Activated naive CD8-positive, alpha-beta T cell treated with anti-CD3 and anti-CD28 coated beads, Interleukin-2, amount 50 U/mL, for 24 hours (primary cell): ENCODE measurements at places on chromosomes 11 and 22.

DNA sequence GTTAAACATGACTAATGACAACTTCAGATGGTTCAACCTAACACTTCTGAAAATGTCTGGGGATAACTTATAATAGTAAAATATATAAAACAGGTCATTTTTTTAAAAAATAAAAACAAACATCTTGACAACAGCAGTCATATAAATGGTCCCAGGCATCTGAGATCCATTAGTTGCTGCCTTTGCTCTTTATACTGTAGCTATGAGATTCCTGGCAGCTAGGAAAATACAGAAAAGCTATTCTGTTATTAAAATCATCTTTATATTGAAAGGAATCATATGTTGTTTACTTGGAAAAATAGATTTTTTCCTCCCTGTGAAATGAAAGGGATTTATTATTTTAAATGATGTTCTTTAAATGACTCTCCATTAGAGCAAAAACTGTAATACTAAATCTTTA is 55.7 kb upstream of the DEUP1 start:
- no peak for DNase-seq

GRCh38 chr22:33553493-33553892 is 366.8 kb downstream of the LARGE1 start:
- DNase-seq, result no peak

DNA sequence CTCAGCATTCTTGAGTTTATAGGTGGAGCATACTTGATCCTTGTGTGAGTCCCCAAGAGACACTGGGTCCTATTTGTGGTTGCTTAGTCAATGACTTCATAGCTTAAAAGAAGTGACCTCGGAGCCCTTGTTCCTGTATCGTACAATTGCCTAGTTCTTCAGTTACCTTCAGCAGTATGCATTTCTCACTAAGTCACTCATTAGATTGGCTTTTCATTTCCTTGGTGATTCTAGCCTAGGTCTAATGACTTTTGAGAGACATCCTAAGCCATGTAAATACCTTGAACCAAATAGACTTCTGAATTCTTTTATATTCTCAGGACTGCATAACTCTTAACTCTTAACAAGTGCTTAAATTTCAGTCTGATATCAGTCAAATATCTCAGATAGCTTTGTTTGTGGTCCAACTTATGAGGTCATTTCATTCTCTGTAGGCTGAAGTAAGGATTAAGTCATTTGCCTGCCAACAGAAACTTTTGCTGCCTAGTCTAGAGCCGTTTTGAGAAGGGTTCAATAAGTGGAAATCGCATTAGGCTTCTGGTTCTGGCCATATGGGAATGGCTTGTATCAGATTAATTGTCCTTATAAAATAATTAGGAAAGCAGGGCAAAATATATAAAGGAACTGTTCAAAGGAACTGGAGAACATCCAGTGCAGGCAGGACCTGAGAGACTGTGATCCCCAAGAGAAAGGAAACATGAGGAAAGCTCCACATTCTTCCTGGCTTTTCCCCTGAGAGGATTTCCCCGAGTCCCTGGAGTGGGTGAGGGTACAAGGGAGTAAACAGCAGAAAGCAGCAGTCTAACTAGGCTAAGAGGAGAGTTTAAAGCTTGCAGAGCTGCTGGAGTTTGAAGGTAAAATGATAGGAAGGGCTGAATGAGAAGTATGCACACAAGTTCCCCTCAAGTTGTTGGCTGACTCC is 39.9 kb downstream of the TRAF6 start:
- DNase-seq, result no peak

GRCh38 chr11:88310246-88310645 is 27.3 kb downstream of the CTSC start:
- no peak for DNase-seq

GRCh38 chr11:129819237-129819636 is 3.6 kb downstream of the TMEM45B start:
- no peak for DNase-seq

- no peak for DNase-seq
These were observed 16.7 kb downstream of the RIBC2 start for GRCh38 chr22:45429981-45430775.

DNA sequence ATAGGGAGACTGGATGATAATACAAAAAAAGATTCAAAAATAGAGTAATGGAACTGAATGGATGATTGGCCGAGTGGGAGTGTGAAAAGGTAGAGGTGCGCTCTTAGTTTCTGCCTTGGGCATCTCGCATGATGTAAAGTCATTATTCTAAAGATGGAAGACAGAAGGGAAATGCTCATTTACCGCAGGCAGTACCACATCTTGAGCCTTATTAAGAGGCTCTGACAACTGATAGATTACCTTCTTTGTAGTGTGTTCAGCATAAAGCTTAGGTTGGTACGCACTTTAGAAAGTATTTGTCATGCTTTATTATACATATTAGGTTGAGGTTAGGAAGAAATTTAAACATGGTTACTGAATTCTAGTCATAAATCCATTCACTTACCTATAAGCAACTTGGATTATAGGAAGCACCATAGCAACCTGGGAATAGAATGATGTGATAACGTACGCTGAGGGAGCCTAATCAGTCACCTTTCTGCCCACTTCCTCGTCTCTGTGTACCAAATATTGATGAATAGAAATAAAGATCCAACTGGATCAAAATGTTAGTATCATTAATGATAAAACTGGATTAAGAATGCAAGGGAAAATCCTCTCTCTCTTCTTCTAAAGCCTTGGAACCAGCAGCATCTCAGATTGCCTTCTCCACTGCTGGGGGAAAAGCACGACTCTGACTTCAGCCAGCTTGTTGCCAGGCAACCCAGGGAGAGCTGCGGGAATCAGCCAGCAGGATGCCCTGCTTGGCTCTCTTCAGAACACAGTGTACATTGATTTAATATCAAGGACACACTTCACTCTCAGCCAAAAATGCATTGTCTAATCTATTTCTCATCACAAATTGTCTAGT is 29.0 kb upstream of the VWA5A start:
- no peak for DNase-seq

- no peak for DNase-seq
These were observed 25.8 kb downstream of the TPST2 start for GRCh38 chr22:26564181-26564580.

DNA sequence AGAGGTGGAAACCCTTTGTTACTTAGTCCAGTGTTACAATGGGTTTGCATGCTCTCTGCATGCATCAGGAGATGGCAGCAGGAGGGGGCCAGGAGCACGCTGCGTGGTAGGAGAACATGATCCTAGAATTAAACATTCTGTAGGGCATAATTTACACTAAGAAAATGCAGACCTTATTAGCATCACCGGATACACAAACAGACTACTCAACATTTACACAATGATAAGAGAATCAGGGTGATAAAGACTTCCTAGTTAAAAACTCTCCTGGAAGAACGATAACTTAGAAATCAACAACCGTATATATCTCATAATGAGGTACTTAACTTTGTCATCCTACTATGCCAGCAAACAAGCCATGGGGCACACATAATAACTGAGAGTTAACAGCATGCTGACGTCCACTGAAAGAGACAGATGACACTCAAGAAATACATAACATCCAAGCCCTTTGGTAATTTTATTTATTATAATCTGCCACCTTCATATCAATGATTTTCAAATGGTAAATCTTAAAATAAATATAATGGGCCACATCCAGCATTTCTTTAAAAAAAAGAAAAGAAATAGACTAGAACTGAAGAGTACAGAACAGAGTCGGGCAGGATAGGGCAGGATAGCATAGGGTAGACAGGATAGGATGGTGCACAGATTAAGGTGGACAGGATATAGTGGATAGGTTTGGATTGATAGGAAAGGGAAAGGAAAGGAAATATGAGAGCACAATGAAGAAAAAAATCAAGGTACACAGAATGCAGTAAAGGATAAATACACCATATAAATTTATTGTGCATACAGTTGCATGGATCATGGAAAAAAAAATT is 27.5 kb downstream of the CADM1 start:
- DNase-seq, result no peak

DNA sequence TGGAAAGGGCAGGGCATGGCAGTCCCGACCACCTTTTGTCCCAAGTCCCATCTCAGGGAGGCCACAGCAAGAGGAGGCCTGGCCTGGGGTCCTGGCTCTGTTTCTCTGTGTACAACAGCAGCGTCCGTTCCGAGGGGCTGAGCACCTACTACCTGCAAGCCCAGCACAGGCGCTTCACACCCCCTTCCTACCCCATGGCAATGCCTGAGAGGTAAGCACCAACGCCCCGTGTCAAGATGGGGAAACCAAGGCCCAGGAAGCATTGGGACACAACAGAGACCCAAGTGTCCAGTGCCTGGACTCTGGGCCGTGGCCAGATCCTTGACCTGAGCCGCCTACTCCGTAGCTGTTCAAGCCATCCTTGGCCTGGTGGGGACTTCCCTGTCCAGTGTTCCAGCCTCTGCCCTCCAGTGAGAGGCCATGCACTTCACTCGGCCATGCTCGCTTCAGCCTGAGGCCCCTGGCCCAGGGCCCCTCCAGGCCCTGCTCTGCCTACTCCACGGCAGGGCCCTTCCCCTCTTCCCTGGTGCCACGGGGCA is 14.3 kb upstream of the TCF20 start:
- no peak for DNase-seq

DNA sequence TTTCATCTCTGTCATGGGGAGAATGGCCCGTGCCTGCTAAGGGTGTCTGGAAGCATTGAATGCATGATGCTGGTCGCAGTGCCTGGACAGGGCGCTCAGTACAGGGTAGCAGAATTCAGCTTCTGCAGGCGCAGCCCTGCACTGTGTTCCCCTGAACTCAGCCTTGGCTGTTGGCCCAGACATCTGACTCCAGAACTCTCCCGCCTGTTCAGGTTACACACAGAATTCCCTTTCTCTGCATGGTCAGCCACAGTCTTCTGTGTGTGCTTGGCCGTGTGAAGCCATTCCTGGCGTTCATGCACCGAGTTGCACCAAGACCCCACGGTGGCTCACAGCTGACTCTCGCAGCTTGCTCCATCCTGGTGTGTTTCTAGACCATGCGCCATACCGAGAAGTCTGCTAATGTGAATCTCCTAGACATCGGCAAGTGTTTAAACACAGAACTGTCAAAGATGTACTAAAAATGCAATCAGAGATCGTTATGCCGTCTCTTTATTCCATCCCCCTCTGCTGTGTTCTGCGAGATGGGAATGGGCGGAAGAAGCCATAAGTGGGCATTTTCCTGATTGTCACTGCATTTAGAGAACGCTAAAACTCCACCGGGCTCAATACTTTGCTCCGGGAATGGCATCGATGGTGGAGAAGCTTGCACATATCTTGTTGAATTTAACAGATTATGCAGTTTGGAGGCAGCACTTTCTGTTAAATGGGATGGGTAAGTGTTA is 55.6 kb downstream of the MPPED1 start:
- no peak for DNase-seq

DNA sequence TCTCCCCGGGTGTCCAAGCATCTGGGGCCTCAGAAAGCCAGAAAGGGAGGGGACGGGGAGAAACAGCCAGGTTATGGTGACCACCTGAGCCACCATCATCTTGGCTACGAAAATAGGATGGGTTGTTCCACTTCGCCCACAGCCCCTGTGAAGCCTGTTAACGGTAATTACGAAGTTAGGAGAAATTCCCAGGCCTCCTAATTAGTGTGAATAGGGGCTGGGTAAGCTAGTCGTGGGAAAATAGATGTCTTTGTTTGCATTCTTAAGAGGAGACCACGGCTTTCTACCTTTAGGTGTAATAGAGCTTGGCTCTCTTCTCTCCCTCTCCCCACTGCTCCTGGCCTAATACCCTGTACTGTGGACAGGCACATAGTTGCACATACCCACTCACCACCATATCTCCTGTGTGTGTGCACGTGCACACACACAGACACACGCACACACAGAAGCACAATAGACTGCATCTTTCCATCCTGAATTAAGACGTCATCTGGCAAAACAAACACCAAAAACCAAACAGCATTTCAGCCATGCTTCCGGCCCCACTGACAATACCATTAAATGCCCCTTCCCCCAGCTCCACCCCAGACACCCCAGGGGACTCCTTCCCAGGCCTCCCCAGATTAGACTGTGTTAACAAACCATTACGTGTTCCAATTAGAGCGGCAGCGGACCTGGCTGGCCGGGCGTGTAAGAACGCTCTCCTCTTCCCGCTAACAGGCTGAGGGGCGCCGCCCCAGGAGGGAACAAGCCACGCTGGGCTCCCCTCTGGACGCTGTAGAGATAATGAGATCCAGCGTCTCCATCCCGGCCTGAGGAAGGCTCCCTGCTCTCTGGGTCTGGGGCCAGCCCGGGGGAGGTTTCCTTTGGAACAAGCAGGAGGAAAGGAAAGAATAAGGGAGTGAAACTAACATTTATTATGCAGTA is 72.8 kb downstream of the TP53I11 start:
- DNase-seq, result no peak

DNA sequence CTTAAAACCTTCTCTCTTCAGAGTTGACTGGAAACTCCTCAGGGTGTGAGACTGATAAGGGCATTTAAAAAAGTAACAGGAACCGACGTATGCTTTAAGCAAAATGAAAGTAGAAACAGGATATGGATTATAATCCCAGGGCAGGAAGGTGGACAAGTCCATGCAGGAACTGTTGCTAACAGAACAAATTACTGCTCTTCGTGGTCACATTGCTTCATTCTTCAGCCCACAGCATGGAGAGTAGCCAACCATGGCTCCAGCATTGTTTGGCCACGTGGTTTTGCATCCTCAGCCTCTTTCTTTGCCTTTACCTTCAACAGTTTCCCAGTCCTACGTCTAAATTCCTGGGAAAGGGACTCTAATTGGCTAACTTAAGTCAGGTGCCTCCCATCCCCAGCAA is 563.1 kb upstream of the ISX start:
- DNase-seq, result no peak

GRCh38 chr22:31049815-31050420 is 31.2 kb upstream of the SMTN start:
- DNase-seq, result no peak

GRCh38 chr11:47589977-47590861 is 3.7 kb downstream of the FAM180B start:
- DNase-seq, result no peak

DNA sequence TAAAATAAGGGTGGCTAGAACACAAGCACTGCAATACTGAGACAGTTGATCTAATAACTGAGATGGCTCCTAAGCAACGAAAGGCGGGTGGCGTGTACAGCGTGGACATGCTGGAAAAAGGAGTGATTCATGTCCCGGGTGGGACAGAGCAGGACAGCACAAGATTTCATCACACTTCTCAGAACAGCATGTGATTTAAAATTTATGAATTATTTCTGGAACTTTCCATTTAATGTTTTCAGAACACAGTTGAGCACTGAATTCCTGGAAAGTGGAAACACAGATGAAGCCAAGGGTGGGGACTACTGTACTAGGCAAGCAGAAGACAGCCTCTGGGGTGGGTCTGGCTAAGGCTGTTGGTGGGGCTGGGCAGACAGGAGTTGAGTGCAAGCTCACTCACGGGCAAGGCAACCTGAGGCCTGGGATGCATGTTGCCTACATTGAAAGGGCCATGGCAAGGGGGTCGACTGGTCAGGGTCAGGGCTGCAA is 165.6 kb upstream of the DDI1 start:
- no peak for DNase-seq
